ENCODE measurements at places on chromosomes 13 and 19. TPM values are rescaled to one million over a fixed set of nuclear protein-coding genes. Genes with fewer than 3 reads are reported as not detected.

The KIR2DL4 gene
- polyA plus RNA-seq, result not detected

The ZNF317 gene
- 40.8 TPM for polyA plus RNA-seq

The ZNF700 gene
- polyA plus RNA-seq, result 9.6 TPM

The IGFL1 gene
- not detected for polyA plus RNA-seq

- DNase-seq, result no peak
These were observed 83.1 kb downstream of the ABCC4 start for GRCh38 chr13:95217920-95218830.

- DNase-seq, result peak; percentile 6
These were observed 89.7 kb downstream of the DCT start for GRCh38 chr13:94389604-94390351.

GRCh38 chr19:7850000-7850813 is 20.2 kb downstream of the EVI5L start:
- DNase-seq, result no peak

DNA sequence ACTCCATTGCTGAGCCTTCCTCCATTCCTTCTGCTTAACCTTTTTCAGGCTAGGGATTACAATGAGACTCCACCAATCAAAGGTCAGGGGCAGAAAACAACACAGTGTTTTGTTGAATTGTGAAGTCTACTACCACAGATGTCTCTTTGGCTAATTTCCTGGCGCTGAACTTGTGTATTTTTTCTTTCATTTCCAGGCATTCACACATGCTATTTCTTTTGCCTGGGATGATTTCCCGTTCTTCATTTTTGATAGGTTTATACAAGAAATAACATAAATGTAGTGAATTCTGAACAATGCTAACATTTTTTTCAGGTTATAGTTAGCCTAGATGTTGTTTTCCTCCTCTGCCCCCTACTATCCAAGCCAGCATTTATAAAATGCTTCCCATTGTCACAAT is 64.3 kb downstream of the OLFM4 start:
- DNase-seq, result no peak

DNA sequence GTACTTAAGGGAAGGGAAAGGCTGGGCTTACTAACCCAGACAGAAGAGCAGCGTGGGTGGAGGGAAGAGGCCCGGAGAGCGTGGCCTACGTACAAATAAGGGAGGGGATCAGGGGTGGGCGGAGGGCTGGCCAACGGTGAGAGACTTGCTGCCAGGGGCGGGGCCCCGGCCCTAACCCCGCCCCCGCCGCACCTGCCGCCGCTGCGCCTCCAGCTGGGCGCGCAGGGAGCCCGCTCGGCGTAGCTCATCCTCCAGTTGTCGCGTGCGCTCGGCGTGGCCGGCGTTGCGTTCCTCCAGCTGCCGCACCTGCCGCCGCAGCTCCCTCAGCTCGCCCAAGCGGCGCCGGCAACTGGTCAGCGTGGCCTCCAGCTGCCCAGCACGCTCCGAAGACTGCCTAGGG is 5.7 kb downstream of the HOOK2 start:
- DNase-seq, result no peak

GRCh38 chr13:21898459-21898858 is 227.6 kb downstream of the FGF9 start:
- DNase-seq, result no peak

GRCh38 chr19:44640518-44640917 is 3.2 kb upstream of the PVR start:
- no peak for DNase-seq

The KLK2 gene
- polyA plus RNA-seq, result 0.38 TPM

GRCh38 chr13:49563516-49563915 is 21.8 kb downstream of the RCBTB1 start:
- no peak for DNase-seq

DNA sequence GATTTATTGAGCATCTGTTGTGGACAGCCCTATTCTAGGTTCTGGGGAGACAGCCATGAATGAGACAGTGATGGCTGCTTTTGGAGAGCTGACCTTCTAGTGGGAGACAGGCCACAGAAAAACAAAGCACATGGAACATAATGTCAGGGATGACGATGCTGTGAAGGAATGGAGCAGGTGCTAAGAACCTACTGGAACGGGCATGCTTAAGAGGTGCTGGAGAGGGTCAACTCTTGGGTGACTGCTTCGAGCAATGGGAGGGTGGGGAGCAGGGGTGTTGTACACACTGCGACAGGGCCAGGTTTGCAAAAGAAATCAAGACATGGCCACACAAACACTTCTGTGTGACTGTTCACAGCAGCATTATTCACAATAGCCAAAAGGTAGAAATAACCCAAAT is 12.1 kb upstream of the CEACAM16 start:
- no peak for DNase-seq

DNA sequence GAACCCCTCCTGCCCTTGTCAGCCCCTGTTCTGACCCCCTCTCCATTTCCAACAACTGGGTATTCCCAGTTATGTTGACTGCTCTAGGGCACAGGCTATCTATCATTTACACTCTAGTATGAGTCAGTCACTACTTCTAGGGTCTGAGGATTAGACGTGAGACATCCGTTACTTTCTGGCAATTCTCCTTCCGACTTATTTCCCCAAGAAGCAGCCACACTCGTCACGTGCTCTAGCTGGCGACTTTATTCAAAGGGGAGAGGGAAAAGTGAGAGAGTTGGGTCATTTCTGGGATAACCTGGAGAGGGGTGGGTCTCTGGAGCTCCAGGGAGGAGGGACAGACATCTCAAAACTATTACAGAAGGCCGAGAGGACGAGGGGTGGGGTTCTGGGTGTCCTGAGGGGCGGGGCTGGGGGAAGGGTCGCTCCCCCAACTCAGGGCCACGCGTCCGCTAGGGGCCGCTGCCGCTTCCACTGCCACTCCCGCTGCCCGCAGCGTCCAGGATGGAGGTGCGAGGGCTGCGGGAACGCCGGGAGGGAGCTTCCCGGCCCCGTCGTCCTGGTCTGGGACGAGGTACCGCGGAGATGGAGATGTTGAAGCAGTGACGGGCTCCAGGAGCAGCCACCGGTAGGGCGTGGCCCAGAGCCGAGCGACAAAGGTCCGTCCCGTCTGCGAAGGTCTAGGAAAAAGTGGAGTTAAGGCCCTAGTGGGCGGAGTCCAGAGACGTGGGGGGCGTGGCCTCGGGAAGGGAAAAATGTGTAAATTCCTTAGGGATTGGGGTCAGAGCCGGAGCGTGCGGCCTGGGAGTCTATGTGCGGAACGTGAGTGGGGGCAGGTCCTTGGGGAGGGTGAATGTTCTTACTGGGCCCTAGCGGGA is 8.9 kb downstream of the RTBDN start:
- no peak for DNase-seq

The SOX1 gene
- not detected for polyA plus RNA-seq

GRCh38 chr19:48053856-48054255 is 10.0 kb upstream of the CABP5 start:
- DNase-seq, result no peak

DNA sequence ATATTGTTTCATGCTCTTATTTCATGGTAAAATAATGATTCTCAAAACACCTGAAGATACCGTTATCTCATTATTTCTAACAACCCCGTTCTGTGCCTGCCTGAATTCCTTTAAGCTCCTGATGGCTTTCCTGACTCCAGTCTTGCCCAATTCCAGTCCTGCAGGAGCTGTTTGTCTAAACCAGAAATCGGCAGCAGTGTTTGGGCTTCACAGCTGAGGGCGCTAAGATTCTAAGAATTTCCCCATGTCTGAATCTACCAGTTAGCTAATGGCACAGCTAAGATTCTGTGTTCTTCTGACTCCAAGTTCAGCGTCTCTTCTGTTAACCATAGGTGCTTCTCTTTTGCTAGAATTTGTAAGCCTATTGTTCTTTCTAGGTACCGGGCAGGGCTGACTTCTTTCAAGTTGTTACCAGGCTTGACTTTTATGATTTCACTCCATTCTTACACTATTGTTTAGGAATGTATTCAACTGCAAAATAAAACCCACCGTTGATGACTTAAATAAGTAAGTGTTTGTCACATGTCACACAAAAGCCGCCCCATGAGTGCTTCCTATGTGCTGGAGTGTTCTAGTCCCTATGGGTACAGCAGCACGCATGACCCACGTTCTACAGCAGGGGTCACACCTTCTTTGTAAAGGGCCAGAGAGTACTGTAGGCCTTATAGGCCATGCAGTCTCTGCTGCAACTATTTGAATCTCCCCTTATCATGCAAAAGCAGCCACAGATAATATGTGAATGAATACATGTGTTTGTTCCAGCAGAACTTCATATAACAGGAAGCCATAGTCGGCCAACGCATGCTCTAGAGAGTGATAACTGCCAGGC is 168.3 kb upstream of the RNF113B start:
- no peak for DNase-seq

DNA sequence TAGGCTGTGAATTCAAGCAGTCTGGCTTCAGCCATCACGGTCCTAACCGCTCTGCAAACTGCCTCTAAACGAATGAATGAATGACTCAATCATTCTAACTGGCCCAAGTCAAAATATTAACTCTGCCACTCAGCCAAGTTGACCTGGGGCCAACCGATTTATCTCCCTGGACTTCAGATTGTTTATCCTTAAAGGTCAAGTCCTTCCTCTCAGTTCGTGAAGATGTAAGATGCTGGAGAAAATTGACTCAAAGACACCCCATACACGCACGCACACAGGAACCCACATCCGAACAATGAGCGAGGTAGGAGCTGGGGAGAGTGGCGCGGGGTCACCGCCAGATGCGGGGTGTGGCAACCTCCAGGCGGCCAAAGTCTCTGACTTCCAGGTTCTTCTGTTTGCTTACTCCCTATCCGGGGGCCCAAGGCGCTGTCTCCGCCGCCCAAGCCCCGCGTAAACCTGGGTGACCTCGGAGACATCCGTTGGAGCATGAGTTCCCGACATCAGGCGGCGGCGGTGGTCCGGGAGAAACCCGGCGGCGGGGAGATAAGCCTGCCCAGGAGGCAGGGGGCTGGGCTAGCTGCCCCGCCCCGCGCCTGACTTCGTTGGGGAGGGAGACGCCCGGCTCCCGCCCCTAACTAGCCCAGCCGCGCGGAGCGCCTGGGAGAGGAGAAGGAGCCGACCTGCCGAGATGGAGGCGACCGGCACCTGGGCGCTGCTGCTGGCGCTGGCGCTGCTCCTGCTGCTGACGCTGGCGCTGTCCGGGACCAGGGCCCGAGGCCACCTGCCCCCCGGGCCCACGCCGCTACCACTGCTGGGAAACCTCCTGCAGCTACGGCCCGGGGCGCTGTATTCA is at the start of gene CYP2S1:
Gene CYP2S1, plus strand, starts transcription at position 646 of the 856 bp plus-strand sequence. Its CDS starts 46 bp downstream, at position 692.
- DNase-seq, result no peak

- DNase-seq, result no peak
These were observed 33.1 kb downstream of the CAPN12 start for GRCh38 chr19:38710928-38711725.

DNA sequence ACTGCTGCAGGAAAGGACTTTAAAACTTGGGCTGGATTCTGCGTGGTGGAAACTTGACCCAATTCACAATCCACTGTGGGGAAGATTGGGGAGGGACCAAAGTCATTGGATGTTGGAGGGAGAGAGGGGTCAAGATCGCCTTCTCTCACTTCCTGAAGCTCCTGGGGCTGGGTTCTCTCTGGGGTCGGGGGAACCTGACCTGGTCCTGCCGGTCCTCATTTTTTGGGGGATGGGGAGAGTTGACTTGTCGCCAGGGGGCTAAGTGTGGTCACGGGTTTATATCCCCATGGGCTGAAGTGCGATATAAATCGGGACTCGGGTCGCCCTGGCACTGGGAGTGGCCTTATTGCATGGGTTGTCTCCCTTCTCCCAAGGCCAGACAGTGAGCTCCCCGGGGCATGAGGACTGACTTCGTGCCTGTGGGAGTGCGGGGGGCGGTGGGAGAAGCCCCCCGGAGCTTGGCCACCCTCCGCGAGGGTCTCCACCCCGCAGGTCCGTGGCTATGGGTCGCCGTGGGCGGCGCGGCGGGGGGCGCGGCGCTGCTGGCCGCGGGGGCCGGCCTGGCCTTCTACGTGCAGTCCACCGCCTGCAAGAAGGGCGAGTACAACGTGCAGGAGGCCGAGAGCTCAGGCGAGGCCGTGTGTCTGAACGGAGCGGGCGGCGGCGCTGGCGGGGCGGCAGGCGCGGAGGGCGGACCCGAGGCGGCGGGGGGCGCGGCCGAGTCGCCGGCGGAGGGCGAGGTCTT is 6.3 kb downstream of the ICAM5 start:
- DNase-seq, result no peak

- DNase-seq, result no peak
These were observed 12.6 kb downstream of the ZNF888 start for GRCh38 chr19:52910648-52911047.

DNA sequence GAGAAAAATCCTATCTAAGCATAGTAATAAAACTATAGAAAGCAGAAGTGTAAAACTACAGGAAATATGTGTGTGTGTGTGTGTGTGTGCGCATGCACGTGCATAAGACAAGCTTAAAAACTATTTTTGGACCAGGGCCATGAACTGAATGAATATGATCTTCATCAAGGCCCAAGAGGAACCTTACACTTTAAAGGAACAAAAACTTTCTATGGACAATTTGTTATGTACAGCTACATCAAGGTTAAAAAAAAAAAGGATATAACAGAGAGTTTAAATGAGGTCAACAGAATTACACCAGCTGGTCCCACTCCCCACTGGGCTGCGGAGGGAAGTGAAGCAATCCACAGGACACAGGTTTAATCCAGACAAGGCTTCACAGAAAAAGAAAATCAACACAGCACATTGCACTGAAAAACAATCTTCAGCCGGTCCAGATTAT is 151.1 kb downstream of the LHFPL6 start:
- DNase-seq, result no peak

DNA sequence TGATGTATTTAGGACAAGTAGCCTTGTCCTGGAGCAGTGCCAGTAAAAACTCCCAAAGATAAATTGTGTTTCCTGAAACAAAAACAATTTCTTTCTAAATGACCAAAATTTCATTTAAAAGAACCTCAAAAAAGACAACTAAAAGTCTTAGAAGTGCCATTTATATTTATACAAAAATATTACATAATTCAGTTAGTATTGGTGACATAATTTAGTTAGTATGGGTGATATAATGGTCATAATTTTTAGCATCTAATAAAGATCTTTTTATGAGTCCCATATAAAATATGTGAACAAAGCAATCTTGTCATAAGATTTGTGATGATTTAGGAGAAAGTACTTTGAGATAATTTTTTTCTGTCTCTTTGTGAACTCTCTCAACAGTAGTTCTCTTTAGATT is 76.0 kb downstream of the ELF1 start:
- no peak for DNase-seq

The TMEM59L gene
- 4.3 TPM for polyA plus RNA-seq

DNA sequence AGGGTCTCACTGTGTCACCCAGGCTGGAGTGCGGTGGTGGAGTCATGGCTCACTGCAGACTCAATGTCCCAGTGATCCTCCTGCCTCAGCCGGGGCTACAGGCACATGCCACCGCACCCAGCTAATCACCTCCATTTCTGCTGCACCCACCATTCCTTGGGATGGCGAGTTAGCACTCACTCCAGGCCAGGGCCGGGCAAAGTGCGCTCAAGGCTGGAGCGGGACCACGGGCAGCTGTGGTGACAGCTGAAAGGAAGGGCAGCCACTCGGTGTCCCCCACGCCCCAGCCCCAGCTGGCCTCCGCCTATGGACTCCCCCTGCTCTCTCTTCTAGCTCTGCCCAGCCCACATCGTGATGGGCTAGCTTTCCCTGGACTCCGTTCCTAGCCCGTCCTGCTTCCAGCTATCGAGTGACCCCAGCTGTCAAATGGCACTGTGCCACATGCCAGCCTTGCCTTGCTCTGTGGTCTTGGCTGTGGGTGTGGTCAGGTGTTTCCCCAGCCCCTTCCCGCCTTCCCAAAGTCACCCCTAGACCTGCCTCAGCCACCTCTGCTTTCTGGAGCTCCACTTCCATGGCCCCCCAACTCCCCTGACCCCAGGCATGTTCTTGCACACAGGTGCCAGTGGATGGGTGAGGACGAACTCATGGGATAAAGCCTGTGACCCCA is 4.1 kb downstream of the MICOS13 start:
- DNase-seq, result no peak

GRCh38 chr13:39811051-39811450 is 155.6 kb downstream of the COG6 start:
- no peak for DNase-seq

The CCNA1 gene
- 2.4 TPM for polyA plus RNA-seq

The PDCD2L gene
- 12.3 TPM for polyA plus RNA-seq

The RNASEH2B gene
- 67.5 TPM for polyA plus RNA-seq

Measured in left renal pelvis (tissue), 4 donors.